ENCODE measurements at places on chromosomes 13 and 19. TPM values are rescaled to one million over a fixed set of nuclear protein-coding genes. Genes with fewer than 3 reads are reported as not detected.

- H3K4me3 ChIP-seq, result no peak overlapping the region
- H3K27me3 ChIP-seq, result no peaks in the 10 kb centered on the region
- DNase-seq, result no peak
- peaks cover 10% of the 10 kb centered on the region for H3K36me3 ChIP-seq
Observed at GRCh38 chr13:45231305-45231704, 30.5 kb upstream of the KCTD4 start.

- peaks cover 24% of the 10 kb centered on the region for H3K4me1 ChIP-seq
- peaks cover 4% of the 10 kb centered on the region for H3K27me3 ChIP-seq
- peaks cover 19% of the 10 kb centered on the region for H3K36me3 ChIP-seq
- peak overlapping the region; percentile 94 for H3K27ac ChIP-seq
Observed at GRCh38 chr19:8831373-8831772, 731 bp downstream of the ZNF558 start.

DNA sequence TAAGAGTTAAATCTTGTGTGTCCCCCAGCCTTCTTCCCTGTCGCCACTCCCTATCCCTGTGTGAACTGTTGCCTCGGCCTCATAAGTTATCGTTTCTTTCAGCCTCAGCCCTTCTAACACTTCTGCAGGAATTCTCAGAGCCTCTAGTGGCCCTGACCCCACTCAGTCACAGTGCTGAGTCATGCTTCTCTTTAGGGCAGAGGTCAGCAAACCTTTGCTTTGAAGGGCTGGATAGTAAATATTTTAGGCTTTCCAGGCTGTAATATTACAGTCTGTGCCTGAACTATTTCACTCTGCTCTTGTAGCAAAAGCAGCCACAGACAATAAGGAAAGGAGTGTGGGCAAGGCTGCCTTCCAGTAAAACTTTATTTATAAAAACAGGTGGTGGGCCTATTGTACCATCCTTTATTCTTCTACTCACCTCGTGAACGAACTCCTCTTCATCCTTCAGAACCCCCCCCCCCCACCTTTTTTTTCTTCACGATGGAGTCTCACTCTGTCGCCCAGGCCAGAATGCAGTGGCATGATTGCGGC lies 22.1 kb downstream of the MYO9B start:
- no peak overlapping the region for H3K4me3 ChIP-seq
- peaks cover 36% of the 10 kb centered on the region for H3K36me3 ChIP-seq
- no peak overlapping the region for H3K27ac ChIP-seq
- no peaks in the 10 kb centered on the region for H3K27me3 ChIP-seq
- peaks cover 20% of the 10 kb centered on the region for H3K4me1 ChIP-seq
- no peak for DNase-seq

- H3K27ac ChIP-seq, result no peak overlapping the region
- H3K27me3 ChIP-seq, result no peaks in the 10 kb centered on the region
- peaks cover 59% of the 10 kb centered on the region for H3K36me3 ChIP-seq
- no peak overlapping the region for H3K4me3 ChIP-seq
- no peak for DNase-seq
Observed at GRCh38 chr19:2853015-2853606, 11.8 kb downstream of the ZNF555 start.

DNA sequence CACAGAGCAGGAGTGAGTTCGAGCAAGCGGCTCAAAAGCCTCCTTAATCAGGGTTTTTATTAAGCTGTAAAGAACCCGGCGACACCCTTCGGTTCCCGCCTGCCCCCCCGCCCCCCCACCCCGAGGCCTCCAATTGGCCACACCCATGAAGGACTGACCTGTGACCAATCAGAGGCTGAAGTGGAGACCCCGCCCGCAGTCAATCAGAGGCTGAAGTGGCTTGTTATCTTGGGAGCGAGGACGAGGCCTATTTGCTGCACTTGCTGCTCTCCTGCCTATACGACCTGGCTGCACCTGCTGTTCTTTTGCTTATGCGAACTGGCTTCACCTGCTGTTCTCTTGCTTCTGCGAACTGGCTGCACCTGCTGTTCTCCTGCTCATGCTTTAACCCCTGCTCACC lies 844.9 kb downstream of the OLFM4 start:
- no peak overlapping the region for H3K4me3 ChIP-seq
- no peaks in the 10 kb centered on the region for H3K27me3 ChIP-seq
- H3K4me1 ChIP-seq, result no peaks in the 10 kb centered on the region
- DNase-seq, result no peak
- no peaks in the 10 kb centered on the region for H3K36me3 ChIP-seq
- no peak overlapping the region for H3K27ac ChIP-seq

DNA sequence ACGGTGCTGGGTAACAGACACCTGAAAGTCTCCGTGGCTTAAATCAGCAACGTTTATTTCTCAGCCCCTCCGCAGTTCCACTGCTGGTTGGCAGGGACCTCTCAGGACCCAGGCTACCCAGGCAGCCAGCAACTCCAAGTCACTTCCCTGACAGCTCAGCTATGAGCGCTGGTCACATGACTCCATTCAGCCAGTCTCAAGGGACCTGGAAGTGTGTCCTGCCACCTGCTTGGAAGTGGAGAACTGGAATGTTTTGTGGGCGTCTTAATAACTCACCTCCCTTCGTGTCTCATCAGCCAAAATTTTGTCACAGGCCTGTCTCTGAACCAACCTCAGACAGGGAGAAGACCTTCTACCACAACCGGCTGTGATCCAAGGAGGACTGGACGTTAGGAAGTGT lies 72.8 kb downstream of the DPF1 start:
- no peak overlapping the region for H3K4me3 ChIP-seq
- H3K27ac ChIP-seq, result no peak overlapping the region
- H3K36me3 ChIP-seq, result no peaks in the 10 kb centered on the region
- H3K27me3 ChIP-seq, result no peaks in the 10 kb centered on the region
- peaks cover 7% of the 10 kb centered on the region for H3K4me1 ChIP-seq

GRCh38 chr19:46390121-46390858 lies 23.1 kb downstream of the CCDC8 start:
- no peak overlapping the region for H3K4me3 ChIP-seq
- H3K36me3 ChIP-seq, result peaks cover 31% of the 10 kb centered on the region
- H3K4me1 ChIP-seq, result peaks cover 3% of the 10 kb centered on the region
- DNase-seq, result no peak

DNA sequence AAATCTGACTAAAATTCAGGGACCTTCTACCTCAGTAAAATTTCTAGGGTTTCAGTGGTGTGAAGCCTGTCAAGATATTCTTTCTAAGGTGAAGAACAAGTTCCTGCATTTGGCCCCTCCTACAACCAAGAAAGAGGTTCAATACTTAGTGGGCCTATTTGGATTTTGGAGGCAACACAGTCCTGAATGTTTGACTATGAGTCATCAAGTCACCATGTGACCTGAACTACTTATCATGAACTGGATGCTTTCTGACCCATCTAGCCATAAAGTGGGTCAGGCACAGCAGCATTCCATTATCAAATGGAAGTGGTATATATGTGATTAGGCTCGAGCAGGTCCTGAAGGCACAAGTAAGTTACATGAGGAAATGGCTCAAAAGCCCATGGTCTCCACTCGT lies 163.0 kb upstream of the IRS2 start:
- H3K36me3 ChIP-seq, result no peaks in the 10 kb centered on the region
- no peak for DNase-seq
- H3K27ac ChIP-seq, result no peak overlapping the region
- no peak overlapping the region for H3K4me3 ChIP-seq

DNA sequence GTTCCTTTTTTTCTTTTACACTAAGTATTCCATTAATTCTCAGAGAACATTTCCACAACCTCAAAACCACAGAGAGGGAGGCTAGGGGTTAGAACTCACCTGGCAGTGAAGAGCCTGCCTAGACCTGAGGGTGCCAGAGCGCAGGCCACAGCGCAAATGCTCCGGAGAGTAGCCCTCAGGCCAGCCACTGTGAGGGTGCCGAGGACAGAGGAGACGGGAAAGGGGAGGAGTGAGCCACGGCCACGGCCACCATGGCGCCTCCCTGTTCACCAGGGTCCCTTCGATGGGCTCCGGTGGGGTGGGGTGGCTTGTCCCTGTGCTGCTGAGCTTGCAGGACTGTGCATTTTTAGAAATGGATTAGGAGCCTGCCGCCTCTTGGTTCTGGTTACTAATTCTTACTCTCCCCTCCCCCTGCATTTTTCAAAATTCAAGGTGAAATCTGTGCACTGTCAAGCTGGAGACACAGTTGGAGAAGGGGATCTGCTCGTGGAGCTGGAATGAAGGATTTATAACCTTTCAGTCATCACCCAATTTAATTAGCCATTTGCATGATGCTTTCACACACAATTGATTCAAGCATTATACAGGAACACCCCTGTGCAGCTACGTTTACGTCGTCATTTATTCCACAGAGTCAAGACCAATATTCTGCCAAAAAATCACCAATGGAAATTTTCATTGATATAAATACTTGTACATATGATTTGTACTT lies 58.8 kb downstream of the GGACT start:
- no peaks in the 10 kb centered on the region for H3K27me3 ChIP-seq
- H3K4me3 ChIP-seq, result no peak overlapping the region
- DNase-seq, result no peak
- no peak overlapping the region for H3K27ac ChIP-seq

DNA sequence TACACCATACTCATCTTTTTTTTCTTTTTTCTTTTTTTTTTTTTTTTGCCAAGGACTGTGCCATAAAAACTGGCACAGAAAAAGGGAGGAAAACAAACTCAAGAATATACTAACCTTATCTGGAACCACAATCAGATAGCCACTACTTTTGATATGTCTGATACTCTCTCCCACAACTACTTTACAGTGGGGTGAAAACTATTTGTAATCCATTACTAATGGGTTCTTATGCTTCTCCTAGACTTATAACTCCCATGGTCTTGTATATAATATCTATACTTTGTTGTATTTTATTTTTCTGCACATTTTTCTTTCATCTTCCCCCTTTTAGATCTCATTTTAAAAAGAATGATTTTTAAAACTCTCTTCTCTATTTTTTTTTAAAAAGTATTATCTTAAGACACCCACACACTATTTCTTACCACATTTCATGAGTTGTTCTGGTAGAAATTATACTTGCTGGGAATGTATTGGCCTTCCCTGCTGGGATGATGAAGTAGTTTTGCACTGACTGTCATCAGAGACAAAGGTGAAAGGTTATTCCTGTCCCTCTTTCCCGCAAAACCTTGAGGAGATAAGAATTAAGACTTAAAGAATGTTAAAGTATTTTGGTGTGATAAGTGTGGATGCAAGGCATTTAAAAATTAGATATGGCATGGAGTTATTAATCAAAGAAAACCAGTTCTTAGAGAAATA lies 146.7 kb upstream of the KLF12 start:
- no peak overlapping the region for H3K27ac ChIP-seq
- no peak overlapping the region for H3K4me3 ChIP-seq
- H3K4me1 ChIP-seq, result peaks cover 11% of the 10 kb centered on the region
- DNase-seq, result no peak

- H3K27ac ChIP-seq, result peak overlapping the region; percentile 94
- peaks cover 45% of the 10 kb centered on the region for H3K4me1 ChIP-seq
- no peak for DNase-seq
- H3K4me3 ChIP-seq, result peak overlapping the region; percentile 93
- peaks cover 17% of the 10 kb centered on the region for H3K36me3 ChIP-seq
Observed at GRCh38 chr13:46668302-46668720, 115.3 kb downstream of the LRCH1 start.

DNA sequence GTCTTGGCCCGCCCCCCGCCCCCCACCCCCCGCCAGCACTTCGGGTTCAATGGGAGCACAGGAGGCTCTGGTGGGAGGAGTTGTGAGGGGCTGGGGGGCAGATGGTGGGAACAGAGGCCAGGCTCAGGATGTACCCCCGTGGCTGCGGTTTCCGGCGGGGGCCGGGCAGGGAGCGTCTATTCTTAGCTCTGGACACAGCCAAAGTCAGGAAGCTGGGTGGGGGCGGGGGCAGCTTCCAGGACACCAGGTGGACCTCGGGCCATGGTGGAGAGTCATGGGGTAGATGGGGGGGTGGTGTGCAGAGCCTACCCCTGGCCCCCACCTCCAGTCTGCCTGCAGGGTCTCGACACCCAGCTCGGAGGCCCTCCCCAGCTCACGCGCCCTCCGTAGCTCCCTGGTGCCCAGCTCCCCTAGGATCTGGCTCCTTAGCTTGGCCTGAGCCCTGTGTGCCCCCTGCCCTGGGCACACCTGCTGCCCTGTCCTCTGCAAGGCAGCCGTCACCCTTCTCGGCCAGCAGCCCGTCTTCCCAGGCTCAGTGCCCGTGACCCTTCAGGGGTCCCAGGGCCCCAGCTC lies 2.2 kb upstream of the TBXA2R start:
- no peaks in the 10 kb centered on the region for H3K27me3 ChIP-seq
- no peak for DNase-seq
- H3K27ac ChIP-seq, result peak overlapping the region; percentile 54
- H3K4me3 ChIP-seq, result no peak overlapping the region

Gene CEACAM1
- 34.2 TPM for total RNA-seq

Gene C19orf81
- 0.75 TPM for total RNA-seq

Gene FLT1
- total RNA-seq, result 0.51 TPM

Gene WDR87
- not detected for total RNA-seq
